ENCODE measurements at places on chromosomes 12 and 14.

DNA sequence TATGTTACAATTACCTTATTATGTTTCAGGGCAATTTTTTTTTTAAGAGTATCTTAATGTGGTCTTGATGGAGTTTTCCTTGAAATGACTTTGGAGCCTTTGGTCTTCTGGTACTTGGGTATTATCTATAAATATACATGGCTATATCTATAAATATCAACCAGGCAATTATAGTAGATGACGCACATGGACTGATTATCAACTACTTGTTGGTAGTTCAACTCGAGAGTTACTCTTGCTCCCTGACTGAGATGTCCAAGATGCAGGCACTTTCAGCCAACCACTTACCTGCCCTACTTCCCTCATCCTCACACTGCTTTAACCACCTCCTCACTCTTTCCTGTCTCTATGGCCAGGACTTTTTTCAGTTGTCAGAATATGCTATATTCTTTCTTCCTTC, 85.4 kb downstream of the NTN4 start:
- no peak for DNase-seq

DNA sequence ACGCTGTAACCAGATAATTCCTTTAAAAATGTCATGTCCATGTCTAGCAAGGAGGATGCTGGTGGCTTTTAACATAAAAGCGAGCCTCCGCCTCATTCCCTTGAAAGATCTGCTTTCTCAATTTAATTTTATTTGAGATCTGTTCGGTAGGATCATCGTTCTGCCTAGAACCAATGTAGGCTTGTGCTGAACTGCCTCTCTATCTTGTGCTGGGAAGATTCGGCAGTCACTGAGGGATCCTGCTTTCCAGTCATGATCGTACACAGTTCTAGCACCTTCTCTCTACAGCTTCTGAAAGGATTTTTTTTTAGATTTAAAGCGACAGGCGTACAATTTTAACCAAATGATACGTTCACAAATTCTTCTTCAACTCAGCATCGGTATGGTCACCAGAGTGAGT, 54.3 kb downstream of the PEBP1 start:
- no peak for DNase-seq

DNA sequence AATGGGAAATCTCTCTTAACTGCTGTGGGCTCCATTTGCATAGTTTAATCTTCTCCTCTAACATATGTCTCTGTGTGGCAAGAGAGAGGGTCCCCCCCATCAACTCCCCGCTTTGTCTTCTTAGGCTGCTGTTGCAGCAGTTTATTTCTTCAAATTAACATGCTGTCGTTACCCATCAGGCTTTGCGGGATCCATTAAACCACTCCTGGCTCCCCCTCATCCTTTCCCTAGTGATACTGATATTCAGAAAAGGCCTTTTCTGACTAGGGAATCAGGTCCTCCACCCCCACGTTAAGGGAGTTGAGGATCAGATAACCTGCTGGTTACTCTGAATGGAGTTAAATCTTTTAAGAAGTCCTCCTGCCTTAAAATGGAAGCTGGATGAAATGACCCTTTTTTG, 15.2 kb downstream of the GPR84 start:
- DNase-seq: no peak

- no peak for DNase-seq
These were observed 11.7 kb upstream of the EML5 start for GRCh38 chr14:88804477-88804876.

DNA sequence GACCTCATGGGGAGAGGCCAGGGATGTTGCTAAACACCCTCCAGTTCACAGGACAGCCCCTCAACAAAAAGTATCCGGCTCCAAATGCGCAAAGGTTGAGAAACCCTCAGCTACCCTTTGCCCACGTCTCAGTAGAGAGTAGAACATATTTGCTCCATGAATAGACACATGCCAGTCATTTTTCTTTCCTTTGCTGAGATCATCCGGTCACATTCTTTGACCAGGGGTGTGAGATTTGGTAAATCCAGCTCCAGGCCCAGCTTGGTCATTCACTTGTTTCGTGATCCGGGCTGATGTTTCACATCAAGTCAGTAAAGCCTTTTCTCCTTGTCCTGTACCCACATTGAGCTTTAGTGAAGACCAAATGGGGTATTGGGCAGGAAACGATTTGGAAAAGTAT, 83.6 kb upstream of the LHX5 start:
- no peak for DNase-seq

GRCh38 chr12:95283371-95283770, 65.8 kb downstream of the VEZT start:
- no peak for DNase-seq

- DNase-seq: no peak
These were observed 136.8 kb downstream of the SYT1 start for GRCh38 chr12:79001404-79001803.

- DNase-seq: no peak
These were observed 416.5 kb downstream of the VRK1 start for GRCh38 chr14:97213720-97214119.

- no peak for DNase-seq
These were observed 151.4 kb downstream of the SSPN start for GRCh38 chr12:26346736-26347135.
